G401 (cell line): ENCODE measurements at places on chromosomes 5 and 9. TPM values are rescaled to one million over a fixed set of nuclear protein-coding genes. Genes with fewer than 3 reads are reported as not detected.

DNA sequence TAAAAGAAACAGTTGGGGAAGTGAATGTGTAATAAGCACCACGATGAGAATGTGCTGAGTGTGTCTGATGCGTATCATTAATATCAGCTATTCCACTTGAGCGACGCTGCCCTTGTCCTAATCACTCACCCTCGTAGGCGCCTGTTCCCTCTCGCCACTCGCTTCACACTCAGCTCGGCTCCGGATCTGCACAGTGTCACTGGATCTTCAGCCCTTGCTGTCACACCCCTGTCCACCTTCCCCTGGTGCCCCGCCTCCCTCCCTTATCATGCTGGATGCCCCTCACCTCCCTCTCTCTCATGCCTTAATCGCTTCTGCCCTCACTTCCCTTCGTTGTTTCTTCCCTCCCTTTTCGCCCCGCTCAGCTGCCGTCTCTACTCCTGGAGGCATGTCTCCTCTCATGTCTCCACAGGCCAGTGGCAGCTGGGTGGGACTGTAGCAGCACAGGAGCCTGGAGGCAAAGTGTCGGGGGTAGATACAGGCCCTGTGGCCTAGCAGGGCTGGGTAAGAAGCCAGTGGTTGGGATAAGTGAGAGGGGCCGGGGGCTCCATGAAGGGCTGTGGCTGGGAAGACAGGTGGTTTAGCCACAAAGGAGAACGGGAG lies 43.5 kb downstream of the ANKDD1B start:
- DNase-seq: no peak

- no peak for DNase-seq
These were observed 18.5 kb downstream of the JADE2 start for GRCh38 chr5:134543820-134544614.

- no peak for DNase-seq
These were observed 94.3 kb upstream of the ARRDC3 start for GRCh38 chr5:91477408-91477807.

DNA sequence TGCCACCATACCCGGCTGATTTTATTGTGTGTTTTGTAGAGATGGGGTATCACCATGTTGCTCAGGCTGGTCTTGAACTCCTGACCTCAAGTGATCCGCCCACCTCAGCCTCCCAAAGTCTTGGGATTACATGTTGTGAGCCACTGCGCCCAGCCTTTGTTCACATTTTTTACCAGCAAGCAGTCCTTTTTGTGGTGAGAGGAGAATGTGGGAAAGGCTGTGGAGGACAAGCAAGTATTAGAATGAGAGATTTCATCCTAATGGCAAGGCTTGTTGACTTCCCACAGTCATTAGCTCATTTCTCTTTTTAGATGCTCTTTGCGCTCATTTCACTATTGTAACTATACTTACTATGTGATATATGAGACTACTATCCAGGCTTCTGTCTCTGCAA lies 6.1 kb downstream of the IL31RA start:
- no peak for DNase-seq

- DNase-seq: peak; percentile 58
These were observed 764 bp downstream of the CAMLG start for GRCh38 chr5:134738963-134739661.

GRCh38 chr5:137617528-137618205 lies 118.2 kb downstream of the KLHL3 start:
- DNase-seq: no peak

DNA sequence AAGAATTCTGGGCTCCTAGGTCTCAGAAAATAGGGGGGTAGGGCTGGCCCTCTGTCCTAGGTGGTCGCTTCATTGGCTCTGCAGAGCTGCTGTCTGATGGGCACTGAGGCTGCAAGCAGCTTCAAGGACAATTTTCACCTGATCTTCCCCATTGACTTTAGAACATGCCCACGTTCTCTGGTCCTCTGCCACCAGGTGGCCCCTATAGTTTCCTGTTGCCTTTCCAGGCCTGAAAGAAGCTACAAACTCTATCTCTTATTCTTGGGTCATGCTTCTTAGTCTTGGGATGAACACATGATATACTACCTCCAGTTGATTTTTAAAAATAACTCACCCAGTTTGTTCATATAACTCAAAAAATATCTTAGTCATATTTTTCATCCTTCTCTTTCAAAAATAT lies 26.3 kb downstream of the SPZ1 start:
- peak; percentile 17 for DNase-seq

DNA sequence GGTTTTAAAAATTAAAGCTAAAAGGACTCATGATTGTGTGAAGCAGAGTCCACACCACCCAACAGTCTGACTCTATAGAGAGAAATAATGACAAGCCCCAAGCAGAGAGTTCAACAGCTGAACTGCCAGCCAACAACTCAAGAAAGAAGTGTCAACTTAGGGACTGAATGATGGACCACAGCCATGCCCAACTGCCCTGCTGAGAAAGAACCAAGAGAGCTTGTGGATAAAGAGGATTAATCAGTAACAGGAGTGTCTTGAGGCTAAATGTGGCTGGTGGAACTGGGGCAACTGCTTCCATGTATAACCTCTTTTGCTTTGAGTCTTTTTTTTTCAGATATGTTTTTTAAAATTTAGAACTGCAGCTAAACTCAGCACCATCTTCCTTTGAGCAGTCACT lies 109.3 kb downstream of the HSD17B3 start:
- DNase-seq: no peak

DNA sequence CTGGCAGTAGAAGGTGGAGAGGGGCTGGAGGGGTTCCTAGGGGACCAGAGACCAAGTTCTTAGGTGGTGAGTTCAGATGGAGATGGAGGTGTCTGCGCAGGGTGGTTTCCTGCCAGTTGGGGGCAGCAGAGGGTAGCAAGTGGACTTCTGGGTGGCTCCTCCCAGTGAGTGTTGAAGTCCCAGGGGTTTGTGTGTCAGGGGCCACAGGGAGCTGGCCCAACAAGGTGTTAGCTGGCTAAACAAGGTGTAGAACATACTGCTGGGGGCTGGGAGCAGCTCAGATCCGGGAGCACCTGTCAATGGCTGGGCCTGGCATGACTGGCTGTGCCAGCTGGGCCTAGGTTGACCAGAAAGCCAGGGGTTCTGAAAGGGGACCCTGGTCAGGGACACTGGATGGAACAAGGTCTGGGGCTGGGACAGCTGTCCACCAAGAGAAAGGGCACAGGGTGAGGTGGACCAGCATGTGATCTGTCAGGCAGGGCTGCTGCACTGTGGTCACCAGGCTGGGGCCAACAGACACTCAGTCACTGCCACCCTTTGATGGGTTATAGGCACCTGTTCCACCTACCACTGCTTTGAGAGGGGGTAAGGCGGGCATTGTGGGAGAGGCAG lies 35.6 kb downstream of the DAB2IP start:
- DNase-seq: peak; percentile 81

- no peak for DNase-seq
These were observed 2.6 kb downstream of the OLFML2A start for GRCh38 chr9:124779368-124780059.

DNA sequence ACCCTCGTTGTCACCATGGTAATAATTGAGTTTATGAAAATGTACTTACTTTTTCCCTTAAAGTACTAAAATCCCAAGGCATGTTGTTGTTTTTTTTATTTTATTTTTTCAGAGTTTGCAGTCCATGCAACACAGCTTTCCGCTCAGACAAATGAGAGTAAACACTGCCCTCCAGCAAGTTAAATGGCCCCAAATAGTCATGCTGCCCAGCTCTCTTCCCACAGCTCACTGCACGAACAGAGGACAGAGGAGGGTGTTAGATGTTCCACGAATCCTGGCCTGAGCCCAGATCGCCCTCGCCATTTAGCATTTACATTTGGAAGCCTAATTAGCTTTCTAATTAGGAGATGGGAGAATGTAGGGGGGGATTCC lies 1.9 kb downstream of the NIM1K start:
- no peak for DNase-seq

DNA sequence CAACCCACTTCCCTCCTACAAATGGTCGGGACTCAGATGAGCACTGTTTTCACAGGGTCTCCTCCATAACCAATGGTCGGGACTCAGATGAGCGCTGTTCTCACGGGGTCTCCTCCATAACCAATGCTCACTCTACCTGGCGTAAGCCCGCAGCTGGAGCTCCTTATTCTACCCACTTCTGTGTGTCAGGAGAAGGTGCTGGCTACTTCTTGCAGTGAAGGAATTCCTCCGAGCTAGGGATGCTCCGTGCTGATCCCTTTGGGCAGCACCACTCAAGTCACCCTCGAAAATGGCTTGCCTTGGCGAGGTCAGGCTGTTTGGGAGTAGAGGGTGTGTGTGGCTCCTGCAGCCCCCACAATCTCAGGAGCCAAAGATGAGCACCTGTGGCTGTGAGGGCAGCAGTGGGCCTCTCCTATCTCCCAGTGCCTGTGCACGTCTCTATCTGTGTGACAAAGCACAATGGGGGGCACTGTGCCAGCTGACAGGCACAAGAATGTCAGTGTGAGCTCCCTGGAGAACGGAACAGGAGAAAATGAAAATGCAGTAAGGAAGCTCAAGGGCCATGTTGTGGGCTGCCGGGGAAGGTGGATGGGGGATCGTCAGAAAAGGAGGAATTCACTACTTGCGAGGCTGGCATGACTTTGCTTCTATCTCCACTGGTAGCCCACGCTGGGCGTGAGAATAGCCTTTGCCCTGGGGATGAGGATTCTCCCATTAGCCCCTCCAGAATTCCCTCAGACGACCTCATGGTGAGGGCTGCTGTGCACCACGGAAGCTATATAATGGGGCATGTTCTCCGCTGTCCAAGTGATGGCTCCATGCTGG lies 3.9 kb upstream of the BTNL9 start:
- DNase-seq: no peak

- no peak for DNase-seq
These were observed 4.4 kb downstream of the CRB2 start for GRCh38 chr9:123360161-123361085.

DNA sequence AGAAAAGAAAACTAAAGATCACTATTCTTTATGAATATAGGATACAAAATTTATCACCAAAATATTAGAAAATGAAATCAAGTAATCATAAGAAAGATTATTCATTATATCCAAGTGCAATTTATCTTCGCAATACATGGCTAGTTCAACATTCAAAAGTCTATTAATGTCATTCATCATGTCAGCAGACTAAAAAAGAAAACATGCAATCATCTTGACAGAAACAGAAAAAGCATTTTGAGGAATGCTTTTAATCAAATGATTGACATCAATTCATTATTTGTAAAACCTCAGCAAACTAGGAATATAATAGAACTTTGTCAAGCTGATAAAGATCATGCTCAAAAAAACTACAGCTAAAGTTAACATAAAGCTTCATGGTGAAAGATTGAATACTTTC lies 40.7 kb downstream of the ATPSCKMT start:
- DNase-seq: no peak

- DNase-seq: peak; percentile 36
These were observed at the start of gene FGF18 for GRCh38 chr5:171418982-171419687. Gene FGF18, plus strand, starts transcription at chr5:171419647. Its CDS starts 553 bp downstream, at chr5:171420200.

- no peak for DNase-seq
These were observed 79.8 kb downstream of the ARSB start for GRCh38 chr5:78905084-78905938.

- DNase-seq: no peak
These were observed 7.4 kb downstream of the SLC4A9 start for GRCh38 chr5:140367256-140368013.

DNA sequence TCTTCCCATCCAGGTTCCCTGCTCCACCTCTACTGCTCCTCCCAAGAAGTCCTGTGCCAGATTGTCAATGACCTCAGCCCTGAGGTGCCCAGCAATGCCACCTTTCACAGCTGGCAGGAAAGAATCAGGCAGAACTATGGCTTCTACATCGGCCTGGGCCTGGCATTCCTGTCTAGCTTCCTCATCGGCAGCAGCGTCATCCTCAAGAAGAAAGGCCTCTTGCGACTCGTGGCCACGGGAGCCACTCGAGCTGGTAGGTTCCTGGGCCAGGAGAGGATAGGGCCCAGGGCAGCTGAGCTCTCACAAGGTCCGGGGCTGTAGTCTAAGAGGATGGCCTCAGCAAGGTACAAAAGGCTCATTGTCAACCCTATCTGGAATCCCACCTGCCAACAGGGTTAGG lies 3.1 kb downstream of the NIPAL4 start:
- DNase-seq: no peak

- no peak for DNase-seq
These were observed 19.1 kb upstream of the SLC31A2 start for GRCh38 chr9:113131689-113132151.

- no peak for DNase-seq
These were observed 23.2 kb upstream of the PSAT1 start for GRCh38 chr9:78273761-78274160.

GRCh38 chr5:32020946-32021345 lies 153.2 kb downstream of the GOLPH3 start:
- no peak for DNase-seq

- DNase-seq: no peak
These were observed 31.7 kb upstream of the ZBTB43 start for GRCh38 chr9:126773004-126773607.

GRCh38 chr5:94690778-94691177 lies 72.3 kb downstream of the SLF1 start:
- DNase-seq: peak; percentile 91

- no peak for DNase-seq
These were observed 145.4 kb downstream of the MTX3 start for GRCh38 chr5:79845448-79846197.

- no peak for DNase-seq
These were observed 91.9 kb downstream of the MARCHF3 start for GRCh38 chr5:126938466-126938865.

PDZD2 gene
- 4.6 and 9.3 TPM in 2 replicates for total RNA-seq

CTXN3 gene
- total RNA-seq: not detected in 2 replicates

AK8 gene
- total RNA-seq: 0.37 and 3.6 TPM in 2 replicates

LECT2 gene
- total RNA-seq: not detected in 2 replicates

PCDHA5 gene
- total RNA-seq: under 0.01 and 0.31 TPM in 2 replicates

CCDC152 gene
- not detected in 2 replicates for total RNA-seq

NRG2 gene
- total RNA-seq: 1.5 and 2.0 TPM in 2 replicates

PIK3R1 gene
- total RNA-seq: 13.2 and 18.9 TPM in 2 replicates

CDKN2B-AS1 gene
- not detected in 2 replicates for total RNA-seq

OR1Q1 gene
- total RNA-seq: not detected in 2 replicates

DENND4C gene
- 30.0 and 31.5 TPM in 2 replicates for total RNA-seq

DMRT2 gene
- total RNA-seq: not detected in 2 replicates

CCNO gene
- 0.74 and 3.8 TPM in 2 replicates for total RNA-seq

SLC36A3 gene
- not detected in 2 replicates for total RNA-seq

TSLP gene
- not detected in 2 replicates for total RNA-seq
